ENCODE measurements at places on chromosomes 1 and 21.
A peak's percentile ranks its signal among the peaks of the same experiment; 100 is the strongest.

- no peak for DNase-seq
These were observed 371.2 kb downstream of the NPHP4 start for GRCh38 chr1:5620997-5621396.

GRCh38 chr1:14712136-14712535 is 113.7 kb downstream of the KAZN start:
- no peak for DNase-seq

- DNase-seq: no peak
These were observed 30.5 kb downstream of the TNNT2 start for GRCh38 chr1:201346987-201347386.

DNA sequence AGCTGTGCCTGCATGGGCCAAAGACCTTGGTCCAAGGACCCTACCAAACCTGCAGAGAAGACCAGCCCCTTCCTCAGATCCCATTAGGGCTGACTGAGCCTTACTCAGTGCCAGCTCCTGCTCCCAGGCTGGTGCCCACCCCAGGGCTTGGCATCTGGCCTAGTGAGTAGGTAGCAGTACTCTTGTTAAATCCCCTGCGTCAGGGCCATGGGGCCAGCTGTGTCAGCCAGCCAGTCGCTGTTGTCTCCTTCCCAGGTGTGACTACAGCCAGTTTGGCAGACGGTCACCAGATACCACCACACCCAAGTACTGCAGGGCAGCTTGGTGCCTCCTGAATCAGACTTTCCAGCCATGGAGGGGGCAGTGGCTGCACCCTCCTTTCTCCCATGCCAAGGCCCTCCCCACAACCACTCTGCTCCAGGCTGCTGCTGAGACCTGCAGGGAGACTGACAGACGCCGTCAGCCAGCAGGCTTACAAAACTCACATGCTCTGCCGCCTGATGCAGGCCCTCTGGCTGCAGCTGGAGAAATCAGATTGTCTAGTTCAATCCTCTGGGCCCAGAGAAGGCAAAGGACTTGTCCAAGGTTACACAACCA is 3.0 kb downstream of the TENT5B start:
- DNase-seq: no peak

DNA sequence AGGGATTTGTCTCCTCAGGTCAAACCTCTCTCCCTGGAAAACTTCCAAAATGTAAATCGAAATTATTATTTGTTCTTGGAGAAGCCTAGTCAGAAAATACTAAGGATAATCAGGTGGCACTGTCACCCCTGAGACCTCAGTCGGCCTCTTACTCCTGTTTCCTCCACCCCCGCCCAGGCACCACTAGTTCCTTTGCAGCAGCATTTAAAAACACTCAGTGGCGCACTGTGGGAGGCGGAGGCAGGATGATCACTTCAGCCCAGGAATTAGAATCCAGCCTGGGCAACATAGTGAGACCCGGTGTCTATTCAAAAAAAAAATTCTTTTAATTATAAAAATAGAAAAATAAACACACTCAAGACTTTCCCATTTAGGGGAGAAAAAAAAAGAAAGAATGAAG is 18.0 kb upstream of the IFNAR2 start:
- DNase-seq: no peak

GRCh38 chr1:29196863-29197589 is 15.3 kb upstream of the SRSF4 start:
- no peak for DNase-seq

DNA sequence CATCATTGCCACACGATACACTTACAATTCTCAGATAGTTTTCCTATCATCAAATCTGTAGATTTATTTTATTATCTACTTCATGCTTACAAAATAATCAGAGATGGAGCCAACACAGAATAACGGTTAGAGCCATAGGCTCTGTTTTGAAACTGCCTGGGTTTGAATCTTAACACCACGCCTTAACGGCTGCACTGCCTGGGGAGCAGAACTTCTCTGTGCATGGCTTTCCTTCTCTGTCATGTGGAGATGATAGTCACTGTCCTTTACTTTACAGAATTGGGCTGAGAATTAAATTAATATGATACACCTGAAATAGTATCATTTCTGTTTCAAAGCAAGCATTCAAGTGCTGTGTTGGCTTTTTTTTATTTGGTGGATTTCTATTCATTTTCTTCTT is 177.8 kb downstream of the HMCN1 start:
- no peak for DNase-seq

GRCh38 chr1:90726986-90727480 is 9.9 kb upstream of the BARHL2 start:
- DNase-seq: no peak

- no peak for DNase-seq
These were observed 16.2 kb downstream of the INSRR start for GRCh38 chr1:156842618-156843300.

DNA sequence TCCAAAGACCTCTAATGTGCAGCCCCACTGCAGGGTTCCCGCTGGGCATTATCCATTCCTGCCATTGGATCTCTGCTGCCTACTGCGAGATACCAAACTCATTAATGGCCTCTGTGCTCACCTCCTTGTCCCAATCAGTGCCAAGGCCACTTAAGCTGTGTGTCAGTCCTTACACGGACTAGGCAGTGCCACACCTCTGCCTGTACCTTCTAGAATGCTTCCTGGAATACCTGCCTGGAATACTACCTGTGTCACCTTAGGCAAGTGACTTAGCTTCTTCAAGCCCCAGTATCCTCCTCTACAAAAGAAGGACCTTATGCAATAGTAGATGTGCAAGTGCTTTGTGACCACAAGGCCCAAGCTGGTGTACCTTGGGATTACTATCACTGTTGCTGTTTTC is 100.1 kb downstream of the FOXD2 start:
- no peak for DNase-seq

- no peak for DNase-seq
These were observed 99.4 kb upstream of the S1PR1 start for GRCh38 chr1:101137144-101138126.

DNA sequence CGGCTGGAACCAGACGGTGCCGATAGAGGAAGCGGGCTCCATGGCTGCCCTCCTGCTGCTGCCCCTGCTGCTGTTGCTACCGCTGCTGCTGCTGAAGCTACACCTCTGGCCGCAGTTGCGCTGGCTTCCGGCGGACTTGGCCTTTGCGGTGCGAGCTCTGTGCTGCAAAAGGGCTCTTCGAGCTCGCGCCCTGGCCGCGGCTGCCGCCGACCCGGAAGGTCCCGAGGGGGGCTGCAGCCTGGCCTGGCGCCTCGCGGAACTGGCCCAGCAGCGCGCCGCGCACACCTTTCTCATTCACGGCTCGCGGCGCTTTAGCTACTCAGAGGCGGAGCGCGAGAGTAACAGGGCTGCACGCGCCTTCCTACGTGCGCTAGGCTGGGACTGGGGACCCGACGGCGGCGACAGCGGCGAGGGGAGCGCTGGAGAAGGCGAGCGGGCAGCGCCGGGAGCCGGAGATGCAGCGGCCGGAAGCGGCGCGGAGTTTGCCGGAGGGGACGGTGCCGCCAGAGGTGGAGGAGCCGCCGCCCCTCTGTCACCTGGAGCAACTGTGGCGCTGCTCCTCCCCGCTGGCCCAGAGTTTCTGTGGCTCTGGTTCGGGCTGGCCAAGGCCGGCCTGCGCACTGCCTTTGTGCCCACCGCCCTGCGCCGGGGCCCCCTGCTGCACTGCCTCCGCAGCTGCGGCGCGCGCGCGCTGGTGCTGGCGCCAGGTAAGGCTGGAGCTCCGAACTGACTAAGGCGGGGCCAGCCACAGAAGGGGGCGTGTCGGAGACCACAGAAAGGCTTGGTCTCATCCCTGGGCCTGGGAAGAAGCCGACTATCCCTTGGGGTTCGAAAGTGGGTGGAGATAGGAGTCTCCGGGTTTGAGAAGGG is 486 bp downstream of the SLC27A3 start:
- DNase-seq: peak; percentile 30

GRCh38 chr1:160009081-160009480 is 22.7 kb downstream of the PIGM start:
- DNase-seq: no peak

GRCh38 chr1:116956378-116956777 is 45.2 kb upstream of the CD101 start:
- DNase-seq: no peak

DNA sequence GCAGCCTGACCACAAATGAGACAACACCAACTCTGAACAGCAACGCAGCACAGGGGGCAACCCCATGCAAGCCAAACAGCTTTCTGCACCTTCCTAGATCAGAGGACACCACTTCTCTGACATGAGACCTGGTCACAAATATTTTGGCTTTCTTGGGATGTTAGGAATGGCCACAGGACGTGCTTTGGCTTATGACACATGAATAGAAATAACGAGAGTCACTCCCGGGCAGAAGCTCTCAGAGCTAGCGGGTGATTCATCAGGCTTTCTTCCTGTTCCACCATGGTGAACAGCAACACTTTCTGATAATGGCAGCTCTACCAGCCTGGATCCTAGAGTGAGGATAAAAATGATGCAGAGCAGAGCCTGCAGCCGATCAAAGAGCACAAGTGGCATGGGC is 39.4 kb downstream of the PAFAH2 start:
- no peak for DNase-seq

- no peak for DNase-seq
These were observed 150.9 kb upstream of the VAMP3 start for GRCh38 chr1:7620196-7620595.

DNA sequence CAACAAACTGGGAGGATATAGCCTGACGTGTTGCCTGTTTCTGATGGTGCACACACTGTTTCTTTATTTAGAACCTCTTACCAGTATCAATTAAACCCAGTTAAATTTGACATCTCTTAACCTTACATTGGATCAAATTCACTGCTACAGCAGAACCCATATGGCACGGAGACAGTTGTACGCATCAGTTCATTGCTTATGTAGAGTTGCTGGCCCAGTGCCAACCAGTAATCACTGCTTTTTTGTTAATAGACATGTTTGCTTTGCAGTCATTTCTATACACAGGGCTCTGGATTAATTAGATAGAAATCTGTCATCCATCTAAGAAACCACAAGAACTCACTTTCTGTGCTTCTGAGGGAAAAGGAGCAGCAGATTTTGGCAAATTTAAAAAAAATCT is 154.0 kb downstream of the RWDD3 start:
- DNase-seq: peak; percentile 90

GRCh38 chr1:178652506-178653490 is 72.2 kb upstream of the RALGPS2 start:
- DNase-seq: no peak

DNA sequence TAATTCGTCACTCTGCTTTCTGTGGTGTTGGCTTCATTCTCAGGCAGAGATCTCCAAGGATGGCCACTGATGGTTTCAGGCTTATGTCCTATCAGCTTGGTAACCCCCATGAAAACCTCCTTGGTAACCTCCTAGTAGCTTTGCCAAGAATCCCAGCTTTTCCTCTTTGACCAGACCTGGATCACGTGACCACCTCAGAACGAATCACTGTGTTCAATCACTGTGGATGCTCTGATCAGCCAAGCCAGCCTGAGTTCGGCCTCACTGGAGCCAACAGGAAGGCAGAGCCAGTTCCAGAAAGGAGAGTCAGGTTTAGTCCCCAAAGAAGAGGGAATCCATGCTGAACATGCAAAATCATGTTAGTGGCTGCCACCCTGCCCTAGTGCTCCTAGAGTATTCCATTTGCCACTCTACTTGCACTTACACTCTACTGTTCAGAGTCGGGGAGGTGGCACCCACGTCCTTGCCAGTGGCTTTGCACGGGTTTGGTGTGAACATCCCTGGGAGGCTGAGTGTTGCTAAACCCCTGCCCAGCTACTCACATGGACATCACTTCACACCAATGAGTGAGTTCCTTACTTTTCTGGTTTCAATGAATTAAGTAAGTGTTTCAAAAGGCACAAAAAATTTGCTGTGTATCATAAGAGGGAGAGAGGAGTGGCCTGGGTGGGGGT is 33.5 kb upstream of the SSBP3 start:
- no peak for DNase-seq

DNA sequence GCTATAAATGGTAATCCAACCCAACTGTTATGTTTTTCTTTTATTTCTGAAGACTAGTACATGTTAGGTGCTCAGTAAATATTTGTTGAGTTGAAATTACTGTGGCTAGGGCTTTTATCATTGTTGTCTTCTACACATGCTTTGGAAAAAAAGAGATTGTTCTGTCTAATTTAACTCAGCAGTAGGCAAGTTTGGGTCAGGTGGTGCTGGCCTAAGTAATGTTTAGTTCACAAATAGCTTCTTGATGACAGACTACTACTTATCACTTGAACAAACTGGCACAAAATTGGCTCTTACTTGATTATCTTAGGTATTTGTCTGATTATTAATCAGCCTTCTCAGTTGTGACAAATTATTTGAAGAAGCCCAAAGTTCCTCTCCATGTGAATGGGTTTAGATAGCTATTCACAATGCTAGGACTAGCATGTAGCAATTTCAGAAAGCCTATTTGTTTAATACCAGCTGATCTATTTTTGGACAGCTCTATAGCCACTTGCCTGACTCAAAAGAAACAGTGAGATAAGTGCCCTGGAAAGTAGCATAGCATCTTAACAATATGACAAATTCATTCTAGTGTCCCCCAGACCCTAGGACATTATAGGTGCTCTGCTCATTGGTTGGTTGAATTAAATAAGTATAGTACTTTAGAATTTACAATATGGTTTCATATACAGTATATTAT is 32.6 kb downstream of the TMEM200B start:
- peak; percentile 59 for DNase-seq

GRCh38 chr21:41410361-41410760 is 15.7 kb upstream of the MX1 start:
- DNase-seq: no peak

DNA sequence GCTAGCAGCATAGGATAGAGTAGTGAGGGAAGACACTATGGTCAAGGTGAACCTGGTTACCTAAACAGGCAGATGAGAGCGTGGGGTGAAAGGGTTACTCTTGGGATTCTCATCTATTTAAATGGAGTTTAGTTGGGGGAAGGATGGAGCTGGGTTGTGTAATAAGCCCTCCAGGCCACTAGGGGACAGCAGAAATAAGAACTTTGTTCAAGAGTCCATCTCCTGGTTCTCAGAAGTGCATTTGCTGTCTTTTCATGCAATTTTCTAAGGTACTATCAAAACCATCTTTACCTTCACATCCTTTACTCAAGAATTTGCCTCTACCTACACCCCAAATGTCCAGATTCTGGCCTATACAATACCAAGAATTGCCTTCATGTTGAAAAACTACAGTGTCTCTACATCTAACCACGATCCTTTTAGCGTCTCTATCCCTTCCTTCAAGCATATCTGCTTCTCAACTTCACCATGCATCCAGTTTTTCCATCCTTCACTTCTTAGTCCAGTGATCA is 28.0 kb downstream of the SLAMF1 start:
- no peak for DNase-seq

DNA sequence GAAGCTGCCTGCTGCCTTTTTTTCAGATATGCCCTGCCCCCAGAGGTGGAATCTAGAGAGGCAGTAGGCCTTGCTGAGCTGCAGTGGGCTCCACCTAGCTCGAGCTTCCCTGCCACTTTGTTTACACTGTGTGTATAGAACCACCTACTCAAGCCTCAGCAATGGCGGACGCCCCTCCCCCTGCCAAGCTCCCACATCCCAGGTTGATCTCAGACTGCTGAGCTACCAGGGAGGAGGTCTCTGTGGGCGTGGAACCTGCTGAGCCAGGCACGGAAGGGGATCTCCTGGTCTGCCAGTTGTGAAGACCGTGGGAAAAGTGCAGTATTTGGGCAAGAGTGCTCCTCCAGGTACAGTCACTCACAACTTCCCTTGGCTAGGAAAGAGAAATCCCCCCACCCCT is 65.1 kb downstream of the MSH4 start:
- DNase-seq: no peak

- DNase-seq: no peak
These were observed 56.9 kb upstream of the ATP2B4 start for GRCh38 chr1:203569490-203570318.

GRCh38 chr21:32412162-32413014 is at the start of gene EVA1C:
Gene EVA1C (plus strand): TSS chr21:32412706. CDS start chr21:32412854, 148 bp downstream.
- no peak for DNase-seq

All from NCI-H1417 treated with DMSO at 0.1 percent for 48 hours (cell line).